Activated CD4-positive, alpha-beta memory T cell treated with anti-CD3 and anti-CD28 coated beads, Interleukin-2, amount 10 ng/mL, durations not matched to agents 7 days and 5 days (primary cell): ENCODE measurements at places on chromosomes 11 and 22. TPM values are rescaled to one million over a fixed set of nuclear protein-coding genes. Genes with fewer than 3 reads are reported as not detected.

DNA sequence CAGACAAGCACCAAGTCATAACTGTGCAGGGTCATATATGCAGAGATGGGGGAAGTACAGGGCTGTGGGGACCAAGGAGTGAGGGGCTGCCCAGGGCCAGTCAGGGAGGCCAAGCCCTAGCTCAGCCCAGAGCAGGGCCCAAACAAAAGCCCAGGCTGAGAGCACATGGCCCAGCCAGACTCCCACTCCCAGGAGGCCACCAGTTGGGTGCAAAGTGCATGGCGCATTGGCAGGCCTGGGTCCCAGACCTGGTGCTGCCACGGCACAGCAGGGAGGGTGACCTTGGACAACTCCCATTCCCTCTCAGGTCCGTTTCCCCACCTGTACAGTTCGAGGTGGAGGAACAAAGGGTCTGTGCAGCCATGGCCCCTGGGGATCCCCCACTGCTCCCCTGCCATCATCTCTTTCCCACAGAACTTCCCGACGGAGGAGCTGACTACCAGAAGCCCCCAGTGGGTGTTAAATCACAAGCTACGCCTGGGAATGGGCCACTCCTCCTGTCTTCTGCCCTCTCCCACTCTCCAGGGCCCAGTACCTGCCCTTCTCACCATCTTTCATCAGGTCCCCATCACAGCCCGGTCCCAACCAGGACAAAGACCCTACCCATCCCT lies 608 bp downstream of the NIPSNAP1 start:
- no peak for DNase-seq

GRCh38 chr11:21912285-21912684 lies 280.6 kb upstream of the ANO5 start:
- DNase-seq = no peak

DNA sequence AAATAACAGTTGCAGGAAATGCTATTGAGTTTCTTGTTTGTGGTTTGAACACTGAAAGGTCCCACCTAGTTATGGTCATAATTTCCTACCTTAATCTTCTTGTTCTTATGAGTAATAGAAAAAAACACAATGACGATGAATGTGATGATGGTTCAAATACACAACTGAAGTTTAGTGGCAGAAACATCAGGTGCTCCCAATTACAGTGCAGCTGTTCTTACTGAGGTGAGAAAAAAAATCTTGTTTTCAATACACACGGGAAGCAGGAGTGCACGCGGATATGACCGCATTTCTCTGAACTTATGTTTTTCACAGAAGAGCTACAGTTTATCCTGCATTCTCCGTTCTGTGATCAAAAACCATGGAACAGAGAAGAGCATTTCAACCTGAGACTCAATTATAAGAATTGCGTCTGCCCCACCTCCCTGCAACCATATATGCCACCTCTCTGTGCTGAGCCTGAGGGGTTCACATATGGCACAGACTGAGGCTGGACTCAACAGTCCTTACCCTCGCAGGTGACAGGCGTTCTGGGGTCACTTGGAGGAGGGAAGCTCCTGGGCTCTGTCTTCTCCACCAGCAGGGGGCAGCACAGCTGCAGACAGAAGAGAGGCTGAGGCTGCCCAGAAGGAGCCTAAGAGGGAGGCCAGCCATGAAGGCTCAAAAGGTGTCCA lies 99.7 kb upstream of the IGLL5 start:
- DNase-seq = peak; percentile 75

DNA sequence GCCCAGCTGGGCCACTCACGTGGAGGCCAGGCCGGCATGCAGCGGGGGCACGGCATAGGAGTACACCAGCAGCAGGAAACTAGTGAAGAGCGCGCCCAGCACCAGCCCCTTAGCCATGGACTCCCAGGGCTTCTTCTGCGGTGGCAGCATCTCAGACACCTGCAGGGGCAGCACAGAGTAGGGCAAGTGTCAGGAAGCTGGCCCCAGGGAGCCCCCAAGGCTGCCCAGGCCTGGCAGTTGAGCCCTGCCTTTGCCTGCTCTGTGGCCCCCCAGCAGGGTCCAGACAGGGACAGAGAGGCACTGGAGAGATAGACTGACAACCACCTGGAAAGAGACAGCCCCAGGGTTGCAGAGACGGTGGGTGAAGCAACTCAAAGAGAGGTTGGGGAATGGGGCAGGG lies 10.7 kb upstream of the SEC14L6 start:
- no peak for DNase-seq

DNA sequence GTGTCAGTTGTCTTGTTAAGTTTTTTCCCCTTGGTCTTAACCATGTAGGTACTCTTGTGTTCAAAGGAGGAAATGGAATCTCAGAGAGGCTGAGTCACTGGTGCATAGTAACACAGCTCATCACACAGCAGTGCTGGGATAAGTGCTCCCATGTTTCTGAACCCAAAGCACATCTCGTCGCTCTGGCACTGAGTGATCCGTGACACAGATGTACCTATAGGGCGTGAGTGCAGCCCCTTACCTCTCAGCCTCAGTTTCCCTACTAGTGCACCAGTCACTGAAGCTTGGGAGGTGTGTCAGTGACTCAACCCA lies 234.0 kb downstream of the ST3GAL4 start:
- DNase-seq = no peak

- DNase-seq = no peak
Observed at GRCh38 chr11:638631-639331, 1.7 kb downstream of the DRD4 start.

RAB36 gene
- total RNA-seq = 0.33 TPM

ASPHD2 gene
- total RNA-seq = 11.8 TPM

LDHAL6A gene
- total RNA-seq = not detected
